ENCODE measurements at places on chromosomes 13 and 19.

- DNase-seq, result no peak
Measured at GRCh38 chr19:23481043-23481442, 85.8 kb upstream of the ZNF91 start.

DNA sequence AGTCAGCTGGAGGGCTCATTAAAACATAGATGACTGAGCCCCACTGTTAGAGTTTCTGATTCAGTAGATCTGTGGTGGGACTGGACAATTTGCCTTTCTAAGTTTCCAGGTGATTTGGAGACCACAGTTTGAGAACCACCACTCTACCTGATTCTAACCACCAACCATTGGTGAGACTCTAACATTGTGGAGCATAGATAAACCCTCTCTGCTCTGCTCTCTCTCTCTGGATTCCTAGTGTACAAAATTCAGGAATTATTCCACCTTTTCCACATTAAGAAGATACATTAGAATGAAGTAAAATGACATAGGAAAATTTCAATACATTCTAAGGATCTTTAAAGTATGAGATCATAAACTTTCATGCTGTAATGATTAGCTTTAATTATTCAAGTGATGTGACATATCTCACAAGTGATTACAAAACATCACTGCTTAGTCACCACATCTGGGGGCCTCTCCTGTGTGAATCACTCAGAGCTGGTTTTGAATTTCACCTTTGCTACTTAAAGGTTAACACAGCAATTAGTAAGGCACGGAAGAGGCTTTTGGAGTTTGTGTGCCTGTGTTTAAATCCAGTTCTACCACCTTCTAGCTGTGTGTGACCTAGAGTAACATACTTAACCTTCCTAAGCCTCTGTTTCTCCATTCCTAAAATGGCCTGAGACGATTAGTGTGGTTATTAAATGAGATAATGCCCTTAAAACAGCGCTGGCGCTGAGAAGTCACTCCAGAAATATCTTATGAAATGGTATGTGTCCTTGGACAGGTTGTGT, 78.5 kb upstream of the NBEA start:
- no peak for DNase-seq

- DNase-seq, result no peak
Measured at GRCh38 chr13:23777575-23777870, 111.7 kb downstream of the MIPEP start.

GRCh38 chr13:51771418-51772104, 32.4 kb downstream of the DHRS12 start:
- no peak for DNase-seq

GRCh38 chr13:68690567-68690966, 1417.1 kb upstream of the ATXN8OS start:
- no peak for DNase-seq

GRCh38 chr13:52411629-52412028, 5.7 kb upstream of the THSD1 start:
- DNase-seq, result no peak

GRCh38 chr13:31686670-31687425, 52.5 kb upstream of the RXFP2 start:
- no peak for DNase-seq

DNA sequence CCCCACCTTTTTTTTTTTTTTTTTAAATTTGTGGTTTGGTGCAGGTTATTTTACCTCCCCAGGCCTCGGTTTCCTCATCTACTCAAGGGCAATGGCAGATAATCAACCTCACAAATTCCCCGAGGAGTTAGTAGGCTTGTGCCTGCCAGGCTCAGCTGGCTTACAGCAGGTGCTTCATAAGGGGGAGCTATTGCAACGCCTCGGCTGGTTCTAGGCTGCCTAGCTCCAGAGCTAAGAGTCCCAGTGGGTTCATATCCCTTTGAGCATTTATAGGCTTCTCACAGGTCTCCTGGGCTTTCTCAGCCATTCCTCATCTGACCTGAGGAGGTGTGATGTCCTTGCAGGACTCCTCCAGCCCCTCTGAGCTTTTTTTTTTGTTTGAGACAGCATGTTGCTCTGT, 10.6 kb downstream of the BCKDHA start:
- no peak for DNase-seq

- DNase-seq, result no peak
Measured at GRCh38 chr19:50300814-50301606, 28.2 kb downstream of the KCNC3 start.

- DNase-seq, result no peak
Measured at GRCh38 chr13:35552172-35552844, 75.8 kb upstream of the MAB21L1 start.

GRCh38 chr13:93690139-93690538, 463.5 kb downstream of the GPC6 start:
- DNase-seq, result no peak
